Smooth muscle cell of bladder (primary cell): ENCODE measurements at places on chromosomes 2 and 18. TPM values are rescaled to one million over a fixed set of nuclear protein-coding genes. Genes with fewer than 3 reads are reported as not detected.

Gene ITPRIPL1
- 0.43 and 0.74 TPM in 2 replicates for total RNA-seq

Gene SERPINB3
- 0.28 TPM in 1 of 2 replicates, not detected in the other for total RNA-seq

Gene KLHL41
- total RNA-seq = 0.85 and 1.7 TPM in 2 replicates

Gene HDAC4
- 15.5 and 21.7 TPM in 2 replicates for total RNA-seq

Gene MAP3K20
- total RNA-seq = 66.4 and 93.6 TPM in 2 replicates

Gene GCG
- 0.14 TPM in 1 of 2 replicates, not detected in the other for total RNA-seq

Gene TBR1
- total RNA-seq = under 0.01 TPM in 1 of 2 replicates, not detected in the other

Gene AQP12A
- total RNA-seq = not detected in 2 replicates

Gene SLC40A1
- 28.0 and 103 TPM in 2 replicates for total RNA-seq

Gene C1QL2
- total RNA-seq = not detected in 2 replicates

Gene KLHL14
- not detected in 2 replicates for total RNA-seq

Gene GPR75
- total RNA-seq = 0.71 and 0.74 TPM in 2 replicates

Gene SLC8A1
- total RNA-seq = 13.1 and 19.8 TPM in 2 replicates

Gene WDR43
- 59.4 and 81.8 TPM in 2 replicates for total RNA-seq

Gene DNAJC5G
- not detected in 2 replicates for total RNA-seq

Gene AGXT
- total RNA-seq = 0.14 TPM in 1 of 2 replicates, not detected in the other

Gene COLEC11
- total RNA-seq = 0.57 and 1.4 TPM in 2 replicates

Gene LYPD6
- 0.18 and 0.57 TPM in 2 replicates for total RNA-seq

Gene TTC21B
- total RNA-seq = 18.5 and 25.4 TPM in 2 replicates

Gene MAPK4
- total RNA-seq = 0.09 TPM in 1 of 2 replicates, not detected in the other

Gene GAREM2
- 0.43 and 0.65 TPM in 2 replicates for total RNA-seq

Gene CLEC4F
- not detected in 2 replicates for total RNA-seq

Gene TMEM37
- 0.37 and 0.57 TPM in 2 replicates for total RNA-seq

Gene CDCA7
- total RNA-seq = 0.43 and 0.55 TPM in 2 replicates

Gene NR4A2
- total RNA-seq = 0.09 and 1.00 TPM in 2 replicates

Gene DOK6
- total RNA-seq = 7.3 and 12.3 TPM in 2 replicates

Gene CERKL
- total RNA-seq = under 0.01 TPM in 1 of 2 replicates, not detected in the other

Gene TSPYL6
- not detected in 2 replicates for total RNA-seq

Gene ASPRV1
- total RNA-seq = 0.14 and 0.28 TPM in 2 replicates

Gene HOXD11
- 0.14 and 0.18 TPM in 2 replicates for total RNA-seq

Gene CKAP2L
- total RNA-seq = 0.74 and 0.85 TPM in 2 replicates

Gene RMC1
- total RNA-seq = 27.3 and 29.8 TPM in 2 replicates

Gene ZC3H6
- total RNA-seq = 3.1 and 3.4 TPM in 2 replicates

Gene REG3G
- total RNA-seq = not detected in 2 replicates

Gene HES6
- total RNA-seq = 0.92 and 4.0 TPM in 2 replicates

Gene PLA2R1
- 7.5 and 10.0 TPM in 2 replicates for total RNA-seq

Gene RETREG2
- 52.1 and 91.3 TPM in 2 replicates for total RNA-seq

Gene SPDYA
- total RNA-seq = 0.71 and 1.4 TPM in 2 replicates

Gene STEAP3
- 16.8 and 18.2 TPM in 2 replicates for total RNA-seq

Gene DCDC2C
- total RNA-seq = not detected in 2 replicates

Gene CD226
- total RNA-seq = 0.85 and 1.2 TPM in 2 replicates

Gene FAM124B
- under 0.01 and 0.14 TPM in 2 replicates for total RNA-seq

Gene SERPINB10
- not detected in 2 replicates for total RNA-seq

Gene SIX2
- total RNA-seq = under 0.01 and 0.18 TPM in 2 replicates

Gene LDAH
- 13.5 and 14.8 TPM in 2 replicates for total RNA-seq
